ENCODE measurements at places on chromosomes 13 and 19.

GRCh38 chr19:1651568-1652291 is 685 bp downstream of the TCF3 start:
- DNase-seq = no peak

DNA sequence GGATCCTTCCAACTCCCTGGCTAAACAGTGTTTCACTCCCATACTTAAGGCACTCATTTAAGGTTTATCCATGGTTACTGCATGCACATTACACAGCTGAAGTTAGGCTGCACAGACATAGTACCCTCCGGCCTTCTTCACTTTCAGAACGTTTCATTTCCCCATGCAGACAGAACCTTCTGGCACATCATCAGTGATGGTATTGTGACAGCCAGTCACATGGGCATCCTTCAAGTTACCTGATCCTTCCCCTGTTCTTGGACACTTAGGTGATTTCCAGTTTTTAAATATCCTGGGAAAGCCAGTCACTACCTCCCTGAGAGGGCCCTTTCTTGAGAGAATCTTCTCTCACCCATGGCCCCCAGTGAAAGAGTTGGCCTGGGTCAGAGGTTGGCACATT is 9.1 kb downstream of the SMIM7 start:
- no peak for DNase-seq

DNA sequence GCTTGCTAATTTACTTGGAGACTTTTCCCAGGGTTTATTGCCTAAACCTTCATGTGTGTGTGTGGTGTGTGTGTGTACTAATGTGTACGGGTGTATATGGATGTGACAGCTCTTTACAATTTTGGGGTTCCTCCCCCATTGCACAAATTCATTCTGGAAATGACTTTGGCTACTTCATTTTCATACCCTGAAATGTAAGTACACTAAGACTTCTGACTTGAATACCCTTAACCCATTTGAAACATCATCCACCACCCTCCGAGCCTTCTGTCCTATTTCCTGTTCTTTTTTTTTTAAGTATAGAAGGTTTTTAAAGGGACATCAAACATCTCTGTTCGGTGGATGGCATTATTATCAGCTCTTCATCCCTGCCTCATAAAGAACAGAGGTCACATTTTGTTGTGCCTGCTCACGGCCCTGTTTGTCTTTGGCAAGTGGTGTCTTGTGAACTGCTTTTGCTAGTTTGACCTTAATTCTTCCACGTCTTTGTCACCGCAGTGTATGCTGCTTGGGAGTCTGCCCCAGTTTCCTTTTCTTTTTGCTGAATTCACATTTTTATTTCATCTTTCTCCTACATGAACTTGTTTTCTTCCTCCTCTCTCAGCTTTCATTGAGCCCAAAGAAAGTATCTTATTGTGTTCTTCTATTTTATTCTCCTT is 228.3 kb downstream of the FOXO1 start:
- no peak for DNase-seq

DNA sequence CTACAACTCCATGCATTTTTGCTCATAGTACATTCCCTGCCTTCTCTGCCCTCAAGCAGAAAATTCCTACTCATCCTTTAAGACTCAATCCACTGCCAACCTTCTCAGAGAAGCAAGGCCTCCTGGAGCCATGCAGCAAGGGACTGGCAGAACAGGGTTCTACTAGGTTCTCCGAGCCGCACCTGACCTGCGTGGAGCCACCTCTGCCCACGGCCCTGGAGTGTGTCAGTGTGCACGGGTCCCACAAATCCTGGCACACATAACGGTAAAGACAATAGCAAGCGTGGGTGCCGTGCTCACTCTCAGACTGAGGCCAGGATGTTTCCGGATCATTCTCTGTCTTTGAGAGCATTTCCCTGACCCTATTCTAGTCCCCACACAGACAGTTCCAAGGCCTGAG is 30.0 kb downstream of the SOX1 start:
- DNase-seq = no peak

- DNase-seq = no peak
Observed at GRCh38 chr19:14096272-14096992, 5.9 kb upstream of the SAMD1 start.

GRCh38 chr13:104024416-104025170 is 958.4 kb upstream of the SLC10A2 start:
- DNase-seq = no peak

GRCh38 chr13:93467175-93467574 is 240.6 kb downstream of the GPC6 start:
- no peak for DNase-seq

- DNase-seq = no peak
Observed at GRCh38 chr19:55091126-55091910, 15.6 kb downstream of the EPS8L1 start.

GRCh38 chr13:71879129-71879535 is 12.1 kb upstream of the DACH1 start:
- no peak for DNase-seq

DNA sequence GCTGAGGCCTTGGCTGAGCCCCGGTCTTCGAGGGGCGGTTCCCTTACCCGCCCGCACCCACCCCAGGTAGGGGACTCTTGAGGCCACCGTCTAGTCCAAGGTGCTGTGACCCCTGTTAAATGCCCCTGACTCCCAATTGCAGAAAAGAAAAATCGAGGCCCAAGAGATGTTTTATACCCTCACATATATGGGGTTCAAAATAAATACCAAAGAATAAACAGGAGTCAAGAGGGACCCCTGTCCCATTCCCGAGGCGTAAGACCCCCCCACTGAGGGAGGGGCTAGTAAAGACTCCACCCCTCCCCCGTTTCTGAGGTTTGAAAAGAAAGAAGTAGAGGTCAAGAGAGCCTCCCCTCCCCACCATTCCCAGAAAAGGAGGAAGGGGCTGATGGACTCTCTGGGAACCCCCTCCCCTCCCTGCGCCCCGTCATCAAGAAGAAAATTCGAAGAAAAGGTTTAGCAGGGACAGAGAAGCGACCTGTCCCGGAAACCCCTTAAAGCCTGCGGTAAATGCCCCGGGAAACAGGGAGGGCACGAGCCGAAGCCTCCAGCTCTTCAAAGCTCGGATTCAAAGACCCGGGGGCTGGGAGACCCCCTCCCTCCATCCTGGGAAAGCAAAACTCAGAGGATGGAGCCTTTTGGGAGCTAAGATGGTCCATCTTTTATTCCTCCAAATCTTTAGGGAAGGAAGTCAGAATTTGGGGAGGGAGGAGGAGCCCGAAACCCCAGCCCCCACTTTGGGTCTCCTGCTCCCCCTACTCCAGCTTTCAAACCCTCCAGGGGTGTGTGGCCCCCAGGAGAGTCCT is 755 bp upstream of the RAB3A start:
- no peak for DNase-seq

GRCh38 chr19:48190288-48190884 is 19.9 kb downstream of the ZSWIM9 start:
- DNase-seq = no peak

GRCh38 chr13:26433776-26434175 is 123.7 kb upstream of the WASF3 start:
- DNase-seq = no peak

DNA sequence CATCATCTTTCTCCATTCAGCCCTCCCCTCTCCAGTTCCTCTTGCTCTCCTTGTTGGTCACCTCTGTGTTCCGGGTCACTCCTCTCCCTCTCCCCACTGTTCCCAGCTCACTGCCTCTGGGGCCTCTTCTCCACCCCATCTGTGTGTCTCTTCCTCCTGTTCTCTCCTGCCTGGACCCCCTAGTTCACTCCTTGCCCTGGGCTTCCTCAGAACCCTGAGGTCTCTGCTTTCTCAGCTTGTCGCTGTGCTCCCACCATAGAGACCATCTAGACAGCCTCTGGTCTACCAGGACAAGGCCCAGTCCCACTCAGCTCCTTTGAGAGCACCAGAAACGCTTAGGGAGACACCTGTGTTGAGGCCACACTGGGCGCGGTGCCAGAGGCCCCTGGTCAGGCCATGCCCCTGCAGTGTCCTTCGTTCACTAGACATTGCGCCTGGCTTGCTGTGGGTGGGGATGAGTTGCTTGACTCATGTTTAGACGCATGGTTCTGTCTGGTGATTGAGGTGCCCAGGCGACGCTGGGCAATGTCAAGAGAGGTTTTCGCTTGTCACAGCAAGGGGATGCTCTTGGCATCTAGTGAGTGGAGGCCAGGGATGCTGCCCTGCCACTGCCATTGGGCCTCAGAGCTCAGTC is 4.8 kb downstream of the LENG9 start:
- no peak for DNase-seq

GRCh38 chr13:43977911-43978310 is 98.2 kb downstream of the LACC1 start:
- no peak for DNase-seq

- DNase-seq = no peak
Observed at GRCh38 chr13:112643759-112644459, 45.9 kb upstream of the ATP11A start.

GRCh38 chr19:28152195-28152594 is 1060.8 kb downstream of the UQCRFS1 start:
- no peak for DNase-seq

DNA sequence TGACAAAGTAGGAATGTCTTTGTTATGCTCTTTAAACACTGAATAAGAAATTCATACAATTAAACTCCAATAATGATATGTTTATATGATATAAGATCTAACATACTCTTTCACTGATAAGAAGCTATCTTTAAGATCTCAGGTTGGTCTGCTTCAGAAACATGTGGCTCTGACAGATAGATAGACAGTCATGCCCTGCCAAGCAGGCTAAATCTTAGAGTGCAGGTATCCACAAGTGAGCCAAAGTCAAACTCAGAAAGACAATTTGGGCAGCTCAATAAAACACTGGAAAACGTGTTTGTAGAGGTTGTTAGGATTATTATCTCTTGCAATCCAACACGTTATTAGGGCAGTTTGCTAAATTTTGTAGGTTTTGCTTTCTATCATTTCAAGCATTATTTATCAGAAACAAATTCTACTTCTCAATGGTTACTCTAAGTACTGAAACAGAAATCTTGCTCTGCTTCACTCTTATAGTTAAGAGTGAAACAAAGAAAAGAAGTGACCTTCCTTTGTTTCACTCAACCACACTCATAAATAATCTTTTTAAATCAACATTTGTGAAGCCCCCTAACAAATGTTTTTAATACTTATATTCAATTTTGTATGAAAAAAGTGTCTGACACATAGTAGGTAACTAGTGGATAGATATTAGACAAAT is 1255.6 kb downstream of the DIAPH3 start:
- DNase-seq = no peak

DNA sequence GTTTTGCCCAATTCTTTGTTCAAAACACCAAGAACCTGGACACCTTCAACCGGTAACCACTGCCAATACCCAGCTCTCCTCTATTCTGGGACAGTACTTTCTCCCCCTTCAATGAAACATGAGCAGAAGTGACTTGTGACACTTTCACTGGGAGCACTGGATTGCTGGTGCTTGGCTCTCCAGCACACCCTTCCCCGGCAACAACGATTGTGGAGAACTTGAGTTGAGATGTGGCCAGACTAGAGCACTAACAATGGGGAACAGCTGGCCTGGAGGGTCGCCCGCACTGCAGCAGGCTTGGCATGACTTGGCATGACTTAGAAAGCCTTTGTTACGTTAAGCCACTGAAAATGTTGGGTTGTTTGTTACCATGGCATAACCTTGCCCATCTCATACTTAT is 7.5 kb upstream of the B3GLCT start:
- no peak for DNase-seq

- DNase-seq = no peak
Observed at GRCh38 chr13:97979051-97979450, 25.6 kb downstream of the IPO5 start.

- DNase-seq = no peak
Observed at GRCh38 chr13:44840131-44840530, 149.1 kb downstream of the NUFIP1 start.

DNA sequence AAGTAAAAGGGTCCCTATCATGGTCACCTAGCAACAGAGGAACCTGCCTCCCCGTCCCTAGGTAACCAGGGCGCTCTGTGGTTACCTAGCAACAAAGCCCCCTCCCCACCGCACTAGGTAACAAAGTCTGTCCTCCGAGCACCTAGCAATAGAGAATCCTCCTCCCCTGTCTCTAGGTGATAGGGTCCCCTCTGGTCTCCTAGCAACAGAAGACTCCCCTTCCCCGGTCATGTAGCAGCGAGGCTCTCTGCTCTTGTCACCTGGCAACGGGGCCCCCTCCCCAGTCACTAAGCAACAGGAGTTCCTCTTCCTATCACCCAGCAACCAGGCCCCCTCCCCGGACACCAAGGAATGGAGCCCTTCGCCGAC is 307 bp downstream of the JOSD2 start:
- DNase-seq = no peak

- DNase-seq = no peak
Observed at GRCh38 chr19:32864318-32865007, 5.1 kb downstream of the SLC7A9 start.

DNA sequence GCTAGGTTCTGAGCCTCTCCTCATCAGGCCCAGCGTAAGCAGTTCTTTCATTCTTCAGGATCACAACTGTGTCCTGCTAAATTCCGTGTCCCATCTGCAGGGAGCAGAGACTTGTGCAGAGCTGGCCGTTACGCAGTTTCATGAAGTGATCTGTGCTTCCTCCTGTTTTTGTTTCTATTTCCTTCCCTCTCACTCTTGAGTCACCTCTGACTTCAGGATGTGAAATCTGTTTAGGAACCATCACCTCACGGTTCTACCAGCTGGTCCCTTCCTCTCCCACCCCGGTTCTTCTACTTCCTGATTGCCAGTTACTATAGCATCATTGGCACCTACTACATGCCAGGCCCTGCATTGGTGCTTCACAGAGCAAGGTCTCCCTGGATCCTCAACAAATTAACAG is 8.5 kb downstream of the MAU2 start:
- no peak for DNase-seq

DNA sequence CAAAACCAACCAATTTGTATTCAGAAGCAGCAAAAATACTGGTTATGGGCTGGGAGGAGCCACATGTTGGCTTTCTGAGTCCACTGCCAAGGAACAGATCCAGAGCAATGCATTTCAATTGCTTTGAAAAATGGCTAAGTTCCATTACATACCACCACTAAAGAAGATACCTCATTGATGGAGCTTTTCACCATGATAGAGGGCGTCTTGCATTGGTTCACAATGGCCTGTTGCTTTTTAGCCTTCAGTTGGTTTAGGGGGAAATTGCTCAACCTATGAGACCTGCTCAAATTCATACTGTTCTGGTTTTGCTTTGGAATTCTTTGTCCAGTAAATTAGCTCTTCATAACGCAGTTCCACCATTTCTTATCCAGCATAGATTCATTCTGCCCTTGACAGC is 21.2 kb upstream of the CPB2 start:
- no peak for DNase-seq

DNA sequence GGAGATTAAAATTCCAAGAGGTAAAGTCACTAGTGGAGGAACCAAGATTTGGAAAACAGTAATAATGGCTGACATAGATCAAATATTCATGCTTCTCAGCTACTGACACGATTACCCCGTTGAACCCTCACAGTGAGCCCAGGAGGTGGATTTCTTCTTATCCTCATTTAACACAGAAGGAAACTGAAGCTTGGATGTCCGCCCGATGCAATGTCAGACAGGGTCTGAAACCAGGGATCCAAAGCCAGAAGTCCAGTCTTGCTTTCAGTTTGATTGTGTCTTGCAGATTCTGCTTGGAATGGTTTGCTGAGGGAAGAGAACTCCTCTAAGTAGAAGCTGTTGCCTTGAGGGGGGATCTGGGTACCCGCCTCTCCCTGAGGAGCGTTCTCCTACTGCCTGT is 404.7 kb downstream of the KCNRG start:
- no peak for DNase-seq
